ENCODE measurements at places on chromosomes 11 and 22.
A peak's percentile ranks its signal among the peaks of the same experiment; 100 is the strongest.

GRCh38 chr11:95082576-95083001, 7.1 kb upstream of the ENDOD1 start:
- no peak for DNase-seq

GRCh38 chr22:28398355-28398754, 281.3 kb downstream of the TTC28 start:
- DNase-seq: no peak

GRCh38 chr11:116225236-116225635, 547.6 kb downstream of the BUD13 start:
- no peak for DNase-seq

GRCh38 chr11:110069158-110069737, 23.9 kb upstream of the ZC3H12C start:
- no peak for DNase-seq

GRCh38 chr11:8062781-8063257, 18.2 kb upstream of the TUB start:
- DNase-seq: no peak

DNA sequence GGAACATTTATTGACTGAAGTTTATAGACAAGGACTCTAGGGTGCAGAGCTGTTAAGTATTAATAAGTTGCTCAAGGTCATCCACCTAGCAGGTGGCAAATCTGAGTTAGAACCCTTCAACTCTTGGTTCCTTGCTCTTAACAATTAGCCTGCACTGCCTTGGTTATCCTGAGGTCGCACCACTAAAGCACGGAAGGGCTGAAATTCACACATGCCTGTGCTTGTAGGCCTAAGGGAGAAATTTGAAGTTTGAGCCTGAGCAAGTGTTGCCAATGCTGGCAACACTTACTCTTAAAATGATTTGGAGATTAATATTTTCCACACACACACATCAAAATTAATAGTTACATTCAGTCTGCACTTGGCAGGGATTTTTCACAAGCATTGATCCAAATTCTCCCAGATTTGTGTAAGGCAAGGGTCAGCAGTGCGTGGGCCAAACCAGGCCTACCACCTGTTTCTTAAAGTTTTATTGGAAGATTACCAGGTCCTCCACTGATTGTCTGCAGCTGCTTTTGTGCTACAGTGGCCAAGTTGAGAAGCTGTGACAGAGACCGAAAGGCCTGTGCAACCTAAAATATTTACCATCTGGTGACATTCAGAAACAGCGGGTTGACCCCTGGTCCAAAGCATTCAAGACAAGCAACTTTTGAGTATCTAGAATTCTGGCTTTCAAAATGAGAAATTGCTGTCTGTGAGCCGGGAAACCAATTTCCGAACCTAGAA, 16.3 kb downstream of the APOL5 start:
- no peak for DNase-seq

DNA sequence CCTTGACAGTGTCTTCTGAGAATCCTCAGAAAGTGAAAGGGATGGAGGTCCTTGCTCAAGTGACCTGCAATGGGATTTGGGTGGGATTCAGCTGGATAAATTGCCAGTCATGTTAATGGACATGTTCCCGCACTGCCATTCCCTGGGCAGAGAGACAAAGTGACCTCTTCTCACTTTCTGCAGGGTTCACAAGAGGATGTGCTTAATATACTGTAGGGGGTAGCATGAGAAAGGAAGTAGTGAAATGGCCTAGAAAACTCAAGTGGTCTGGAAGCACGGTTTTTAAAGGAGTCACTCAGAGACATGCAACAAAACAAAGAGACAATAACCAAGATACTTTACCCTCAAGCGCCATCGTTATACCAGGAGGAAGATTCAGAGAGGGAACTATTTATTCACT, 70.2 kb downstream of the NELL1 start:
- no peak for DNase-seq

DNA sequence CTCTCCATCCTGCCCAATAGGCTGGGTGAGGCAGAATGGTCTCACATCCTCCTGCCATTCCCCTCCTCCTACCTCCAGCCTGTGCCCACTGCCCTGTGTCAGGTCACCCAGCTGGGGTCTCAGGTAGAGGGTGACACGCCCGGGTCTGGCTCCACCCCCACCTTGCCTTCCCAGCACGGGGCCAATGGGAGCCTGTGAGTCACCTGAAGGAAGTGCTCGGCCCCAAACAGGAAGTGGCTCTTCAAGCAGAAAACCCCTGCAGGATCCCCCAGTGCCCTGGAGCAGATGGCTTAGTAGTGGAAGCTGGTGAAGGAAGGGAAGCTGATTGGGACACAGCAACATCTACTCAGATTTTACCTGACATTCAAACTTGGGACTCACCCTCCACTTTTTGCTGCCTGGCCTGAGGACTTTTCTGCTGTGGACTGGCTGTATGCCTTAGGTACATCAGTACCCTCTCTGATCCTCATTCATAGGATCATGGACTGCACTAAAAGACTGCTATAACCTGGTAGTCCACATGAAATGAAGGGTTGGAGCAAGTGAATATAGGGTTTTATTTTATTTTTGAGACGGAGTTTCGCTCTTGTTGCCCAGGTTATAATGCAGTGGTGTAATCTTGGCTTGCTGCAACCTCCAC, 33.4 kb downstream of the GDPD5 start:
- DNase-seq: peak; percentile 61

GRCh38 chr11:65317025-65317786, 2.5 kb downstream of the CDC42EP2 start:
- no peak for DNase-seq

- DNase-seq: peak; percentile 81
Measured at GRCh38 chr11:134275534-134276395, at the start of gene GLB1L3. Gene GLB1L3, plus strand, starts transcription at chr11:134276379. Its CDS starts 362 bp downstream, at chr11:134276741.

- no peak for DNase-seq
Measured at GRCh38 chr11:33160136-33160535, 1.1 kb downstream of the CSTF3 start.

DNA sequence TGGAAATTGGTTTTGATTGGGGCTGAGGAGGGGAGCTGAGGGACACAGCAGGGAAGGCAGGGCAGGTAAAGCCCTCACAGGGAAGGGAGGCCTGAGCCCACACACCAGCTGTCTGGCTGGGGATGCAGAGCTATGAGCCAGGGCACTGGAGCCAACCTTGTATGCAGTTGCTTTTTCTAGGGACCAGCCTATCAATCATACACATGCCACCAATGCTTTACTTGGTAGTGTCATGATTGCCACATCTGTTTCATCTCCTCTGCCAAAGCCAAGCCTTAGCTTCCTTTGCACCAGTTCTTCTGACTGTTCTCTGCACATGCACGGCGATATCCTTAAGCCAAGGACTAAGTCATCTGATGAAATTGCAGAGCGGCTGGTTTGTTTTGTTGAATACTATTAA, 207.1 kb upstream of the PLET1 start:
- no peak for DNase-seq

GRCh38 chr11:35363854-35364780, 55.2 kb downstream of the SLC1A2 start:
- no peak for DNase-seq

- DNase-seq: no peak
Measured at GRCh38 chr11:66310324-66310723, 6.5 kb downstream of the CD248 start.

GRCh38 chr11:65787649-65788622, 1.1 kb downstream of the OVOL1 start:
- no peak for DNase-seq

GRCh38 chr11:13288375-13289029, 10.9 kb downstream of the BMAL1 start:
- DNase-seq: no peak

Measured in stimulated activated CD4-positive, alpha-beta T cell treated with anti-CD3 and anti-CD28 coated beads, Interleukin-2, amount 100 ng/mL, for 24 hours (primary cell).